CD4-positive, alpha-beta T cell treated with Interferon gamma for 1 hour (primary cell): ENCODE measurements at places on chromosomes 16 and 17.

GRCh38 chr17:29019475-29020181, 13.8 kb upstream of the SEZ6 start:
- DNase-seq: no peak

DNA sequence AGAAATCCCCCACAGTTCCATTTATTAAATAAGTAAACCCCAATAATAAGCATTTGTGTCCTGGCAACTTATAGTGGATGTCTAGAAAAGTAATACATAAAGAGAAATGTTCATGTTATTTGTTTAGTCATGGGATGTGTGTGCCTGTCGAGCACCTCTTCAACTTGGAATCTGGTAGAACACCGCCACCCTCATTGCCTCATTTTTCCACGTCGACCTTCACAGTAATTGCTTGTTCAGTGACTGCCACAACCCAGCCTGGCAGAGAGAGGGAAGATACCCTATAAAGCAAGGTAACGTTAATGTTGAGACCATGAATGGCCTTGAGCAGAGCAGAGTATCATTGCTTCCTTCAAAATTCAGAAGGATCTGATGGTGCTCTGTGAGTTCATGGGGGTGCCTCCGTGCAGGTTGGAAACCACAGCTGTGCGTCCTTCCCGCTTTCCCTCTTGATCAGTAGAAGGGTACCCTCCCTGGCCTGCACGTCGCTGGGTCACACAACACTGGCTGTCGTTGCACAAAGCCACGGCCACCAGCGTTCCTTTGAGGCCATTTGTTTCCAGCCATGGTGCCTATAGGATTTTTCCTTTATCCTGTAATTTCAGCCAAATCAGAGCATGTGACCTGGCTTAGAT, 3.7 kb upstream of the DNASE1 start:
- no peak for DNase-seq

- DNase-seq: no peak
Measured at GRCh38 chr17:75814900-75815373, 29.3 kb downstream of the UNC13D start.

- DNase-seq: peak; percentile 74
Measured at GRCh38 chr16:89256651-89257254, 39.2 kb downstream of the ZNF778 start.

DNA sequence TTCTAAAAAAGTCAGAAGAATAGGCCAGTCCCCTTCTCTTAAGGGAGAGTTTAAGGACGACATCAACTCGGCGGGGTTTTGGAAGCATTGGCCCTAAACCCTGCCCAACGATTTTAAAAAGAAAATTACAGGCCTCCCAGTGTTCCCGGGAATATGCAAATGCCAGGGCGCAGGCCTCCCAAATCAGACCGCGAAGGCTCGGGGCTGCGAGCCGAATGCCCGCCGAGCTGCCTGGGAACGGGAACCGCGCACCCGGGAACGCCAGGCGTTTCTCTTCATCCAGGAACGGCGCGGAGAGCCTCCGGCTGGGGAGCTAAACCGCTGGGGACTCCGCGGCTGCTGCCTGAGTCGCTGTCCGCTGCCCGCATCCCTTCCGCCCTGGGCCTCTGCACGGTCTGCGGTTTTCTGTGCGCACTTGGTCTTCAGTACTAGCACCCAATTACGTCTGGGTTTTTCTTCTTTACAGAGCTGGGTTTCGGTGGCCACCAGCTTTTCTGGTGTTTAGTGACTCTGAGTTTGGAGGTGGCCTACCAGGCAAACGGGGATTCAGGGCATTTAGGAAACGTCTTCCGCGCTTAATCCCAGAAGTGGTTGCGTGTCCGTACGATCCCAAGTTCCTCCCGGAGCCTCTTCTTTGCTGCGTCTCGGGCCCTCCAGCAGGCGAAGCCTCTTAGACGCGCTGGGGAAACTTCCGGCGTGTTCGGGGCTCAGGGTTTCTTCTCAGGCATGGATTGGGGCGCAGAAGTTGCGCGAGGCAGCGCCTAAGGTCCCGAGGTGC, 5.7 kb downstream of the IRX5 start:
- DNase-seq: no peak

DNA sequence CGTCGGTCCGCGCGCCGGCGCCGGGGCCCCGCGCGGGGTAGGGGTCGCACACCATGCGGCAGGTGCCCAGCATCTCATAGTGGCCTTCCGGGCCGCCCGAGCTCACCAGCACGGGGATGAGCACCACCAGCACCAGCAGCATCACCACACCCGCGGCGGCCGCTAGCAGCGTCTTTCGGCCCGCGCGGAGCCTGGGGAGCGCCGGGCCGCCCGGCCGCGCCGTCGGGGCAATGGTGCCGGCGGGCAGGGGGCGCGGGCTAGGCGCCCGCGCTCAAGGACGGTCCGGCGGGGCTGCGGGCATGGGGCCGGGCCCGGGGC, 237 bp downstream of the C1QL1 start:
- no peak for DNase-seq

DNA sequence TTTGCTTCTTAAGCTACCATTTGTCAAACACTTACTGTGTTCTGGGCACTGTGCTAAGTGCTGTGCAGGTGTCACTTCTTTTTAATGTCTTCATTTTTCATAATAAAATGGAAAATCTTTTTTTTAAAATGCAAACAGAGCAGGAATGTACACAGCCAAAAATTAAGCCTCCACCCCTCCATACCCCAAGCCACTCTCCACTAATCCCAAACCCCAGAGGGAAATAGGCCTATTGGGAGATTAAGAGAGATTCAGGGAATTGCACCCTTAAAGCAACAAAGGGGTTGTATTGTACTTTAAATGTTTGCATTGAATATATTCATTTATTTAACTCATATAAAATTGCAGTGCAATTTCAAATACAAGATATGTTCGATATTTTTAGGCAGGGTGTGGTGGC, 28.6 kb upstream of the GAN start:
- no peak for DNase-seq

- DNase-seq: no peak
Measured at GRCh38 chr16:83363521-83363920, 444.3 kb upstream of the HSBP1 start.

DNA sequence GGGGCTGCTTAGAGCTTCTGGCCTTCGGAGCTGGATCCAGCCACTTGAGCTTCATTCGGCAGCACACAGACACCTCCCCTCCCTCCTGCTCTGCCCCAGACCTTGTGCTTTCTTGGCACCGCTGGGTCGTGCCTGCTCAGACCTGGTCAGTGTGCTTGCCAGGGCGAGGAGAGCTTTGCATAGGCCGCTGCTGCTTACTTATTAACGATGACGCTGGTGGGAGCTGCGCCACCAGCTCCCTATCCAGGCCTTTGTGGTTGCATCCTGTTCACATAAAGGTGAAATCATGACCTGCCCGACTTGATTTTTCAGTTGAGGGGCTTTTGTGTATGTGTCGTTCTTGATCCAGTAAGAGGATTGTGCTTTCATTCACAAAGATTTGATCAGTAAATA, 101.1 kb downstream of the MSI2 start:
- no peak for DNase-seq

GRCh38 chr16:89417352-89417751, 73.0 kb downstream of the ANKRD11 start:
- no peak for DNase-seq

DNA sequence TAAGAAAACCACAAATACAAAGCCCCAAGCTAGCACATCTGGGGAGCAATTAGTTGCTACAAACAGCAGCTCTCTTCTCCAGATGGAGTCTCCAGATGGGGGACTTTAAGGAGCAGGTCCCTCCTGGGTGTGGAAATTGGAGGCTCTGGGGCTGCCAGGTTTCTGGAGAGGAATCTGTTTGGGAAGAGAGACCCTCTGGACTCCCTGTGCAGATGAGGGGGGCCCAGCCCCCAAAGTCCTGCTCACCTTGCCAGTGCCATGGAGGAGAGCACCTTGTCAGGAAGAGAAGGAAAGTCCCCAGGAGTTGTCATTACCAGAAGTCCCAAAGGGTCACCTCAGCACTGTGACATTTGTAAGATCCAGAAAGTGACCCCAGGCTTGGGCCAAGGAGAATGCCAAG, 14.8 kb downstream of the TEKT5 start:
- no peak for DNase-seq

- DNase-seq: peak; percentile 12
Measured at GRCh38 chr17:66691644-66692420, 143.1 kb upstream of the CACNG5 start.

DNA sequence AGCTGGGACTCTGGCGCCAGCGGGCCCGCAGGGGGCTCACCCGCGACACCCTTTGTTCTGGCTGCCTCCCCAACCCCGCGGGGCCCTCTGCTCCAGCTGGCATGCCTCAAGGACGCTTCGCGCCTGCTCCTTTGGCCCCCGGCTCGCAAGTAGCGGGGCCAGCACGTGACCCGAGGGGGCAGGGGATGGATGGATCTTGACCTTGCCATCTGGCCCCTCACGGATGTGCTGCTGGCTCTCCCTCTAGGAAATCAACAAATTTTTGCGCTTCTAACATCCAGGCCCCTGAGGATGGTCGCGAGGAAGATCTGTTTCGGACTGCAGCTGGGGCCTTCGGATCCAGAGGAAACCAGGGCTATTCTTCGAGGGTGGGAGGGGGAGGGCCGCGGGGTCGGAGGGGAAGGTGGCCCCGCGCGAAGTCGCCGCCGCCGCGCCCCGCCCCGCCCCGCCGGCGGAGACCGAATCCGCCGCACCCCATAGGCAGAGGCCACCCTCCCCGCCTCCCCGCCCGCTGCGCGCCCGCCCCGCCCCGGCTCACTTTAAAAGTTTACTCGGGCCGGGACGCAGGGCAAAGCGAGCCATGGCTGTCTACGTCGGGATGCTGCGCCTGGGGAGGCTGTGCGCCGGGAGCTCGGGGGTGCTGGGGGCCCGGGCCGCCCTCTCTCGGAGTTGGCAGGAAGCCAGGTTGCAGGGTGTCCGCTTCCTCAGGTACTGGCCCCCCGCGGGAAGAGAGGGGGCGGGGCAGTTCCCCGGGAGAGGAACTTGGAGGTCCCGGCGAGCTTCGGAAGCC, at the start of gene ACSF2:
Gene ACSF2, plus strand, starts transcription at position 537 of the 790 bp plus-strand sequence. Its CDS starts 44 bp downstream, at position 581.
- DNase-seq: peak; percentile 61

DNA sequence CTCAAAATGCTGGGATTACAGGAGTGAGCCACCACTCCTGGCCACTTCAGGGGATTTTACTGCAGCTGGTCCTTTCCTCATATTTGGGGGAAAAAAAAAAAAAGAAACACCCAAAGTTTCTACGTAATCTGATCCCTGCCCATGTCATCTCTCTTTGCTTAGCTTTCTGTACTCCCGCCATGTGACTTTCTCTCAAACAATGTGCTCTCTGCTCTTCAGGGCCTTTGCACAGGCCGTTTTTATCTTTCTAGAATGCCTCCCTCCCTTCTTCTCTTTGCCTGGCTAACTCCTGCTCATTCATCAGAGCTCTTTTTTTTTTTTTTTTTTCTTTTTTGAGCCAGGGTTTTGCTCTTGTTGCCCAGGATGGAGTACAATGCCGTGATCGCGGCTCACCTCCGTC, 4.9 kb upstream of the HDAC5 start:
- no peak for DNase-seq

GRCh38 chr17:68972119-68972704, 17.0 kb upstream of the ABCA8 start:
- DNase-seq: no peak

DNA sequence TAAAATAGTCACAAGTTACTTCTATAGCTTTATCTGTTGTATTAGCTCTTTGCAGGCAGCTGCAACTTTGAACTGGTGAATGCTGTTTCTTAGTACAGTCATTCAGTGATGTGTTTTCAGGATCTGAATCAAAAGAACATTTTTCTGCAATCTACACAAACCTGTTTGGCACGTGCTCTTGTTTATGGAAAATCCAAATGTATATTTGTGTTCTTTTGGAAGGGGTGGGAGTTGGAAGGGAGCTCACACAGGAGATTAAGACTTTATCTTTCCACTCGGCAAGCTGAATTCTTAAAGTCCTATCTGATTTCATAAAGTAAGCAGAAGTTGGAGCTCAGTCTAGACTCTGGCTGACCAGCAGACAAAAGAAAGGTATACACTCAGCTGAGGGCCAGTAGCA, 300.2 kb downstream of the MAP2K6 start:
- no peak for DNase-seq

- DNase-seq: no peak
Measured at GRCh38 chr17:71023249-71024030, 854.1 kb downstream of the KCNJ2 start.
